ENCODE measurements at places on chromosomes 12 and 14.

GRCh38 chr12:66003951-66004350 lies 126.6 kb downstream of the LLPH start:
- no peak for DNase-seq

DNA sequence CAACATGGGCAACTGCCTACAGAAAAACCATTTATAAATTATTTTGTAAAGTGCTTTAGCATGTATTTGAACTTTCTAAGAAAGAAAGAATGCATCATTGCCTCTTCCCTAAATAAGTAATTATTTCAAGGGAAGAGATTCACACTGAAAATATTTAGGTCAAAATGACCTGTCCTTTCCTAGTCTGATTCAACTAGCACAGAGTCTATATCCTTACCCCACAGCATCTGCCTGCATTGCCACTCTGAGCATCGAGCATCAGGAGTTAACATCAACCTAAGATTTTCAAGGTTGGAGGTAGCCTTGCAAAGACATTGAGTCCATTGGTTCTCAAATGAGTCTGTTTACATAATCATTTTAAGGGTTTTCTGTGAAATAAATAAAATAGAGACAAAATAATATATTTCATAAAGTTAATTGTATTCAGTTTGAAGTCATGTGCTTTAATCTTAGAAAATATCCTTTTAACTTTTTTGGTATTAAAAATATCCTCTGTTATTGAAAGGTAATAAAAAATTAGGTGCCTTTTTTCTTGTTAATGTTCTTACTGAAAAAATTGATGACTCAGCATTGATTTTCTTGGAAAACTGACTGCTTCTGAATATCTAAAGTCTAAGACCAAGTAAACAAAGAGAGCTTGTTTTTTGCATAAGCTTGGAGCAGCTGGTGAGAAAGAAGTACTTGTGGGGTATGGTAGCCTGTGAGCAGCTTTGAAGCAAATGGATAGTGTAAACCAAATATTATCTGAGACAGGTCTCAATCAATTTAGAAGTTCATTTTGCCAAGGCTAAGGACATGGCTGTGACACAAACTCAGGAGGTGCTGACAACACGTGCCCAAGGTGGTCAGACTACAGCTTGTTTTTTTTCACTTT lies 269.0 kb upstream of the CLEC14A start:
- DNase-seq = no peak

GRCh38 chr14:98952593-98953350 lies 319.2 kb downstream of the BCL11B start:
- no peak for DNase-seq

DNA sequence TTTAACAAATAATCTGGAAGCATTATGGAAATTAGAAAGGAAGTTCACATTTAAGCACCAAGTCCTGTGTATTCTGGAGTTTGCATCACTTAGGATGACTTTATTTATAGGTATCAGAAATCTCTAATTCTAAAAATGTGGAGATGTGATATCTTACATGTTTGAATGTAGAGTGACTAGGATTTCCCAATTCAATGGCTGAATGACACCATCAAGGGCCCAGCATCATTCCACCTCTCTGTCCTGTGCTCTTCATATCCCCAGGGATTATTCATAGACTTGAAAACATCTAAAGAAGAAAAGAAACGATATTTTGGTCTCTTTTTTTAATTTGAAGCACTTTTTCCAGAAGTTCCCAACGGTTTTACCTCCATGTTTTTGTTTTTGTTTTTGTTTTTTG lies 15.2 kb upstream of the METAP2 start:
- no peak for DNase-seq

DNA sequence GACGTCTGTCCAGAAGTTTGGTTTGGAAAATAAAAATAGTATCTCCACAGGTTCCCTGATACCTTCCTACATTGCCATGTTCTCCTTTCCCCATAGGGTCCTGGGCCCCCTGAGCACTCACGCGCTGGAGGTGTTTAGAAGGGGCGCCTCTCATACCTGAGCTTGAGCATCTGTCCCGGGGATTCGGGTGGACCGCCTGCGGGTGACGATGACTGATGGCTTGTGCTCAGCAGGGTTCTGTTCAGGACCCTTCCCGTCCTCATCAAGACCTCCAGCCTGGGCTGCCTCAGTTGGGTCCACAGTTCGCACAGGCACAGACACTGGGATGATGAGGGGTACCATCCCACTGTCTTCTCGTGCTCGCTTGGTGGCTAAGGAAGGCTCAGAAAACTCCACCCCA lies 22.7 kb upstream of the PNMA1 start:
- no peak for DNase-seq

GRCh38 chr14:93923626-93924025 lies 3.5 kb upstream of the FAM181A start:
- peak; percentile 15 for DNase-seq

GRCh38 chr12:41663598-41664265 lies 475.6 kb downstream of the PDZRN4 start:
- no peak for DNase-seq

- no peak for DNase-seq
These were observed 34.7 kb upstream of the ADAMTS20 start for GRCh38 chr12:43586646-43587245.

GRCh38 chr12:123608182-123608581 lies 6.3 kb downstream of the DDX55 start:
- no peak for DNase-seq

DNA sequence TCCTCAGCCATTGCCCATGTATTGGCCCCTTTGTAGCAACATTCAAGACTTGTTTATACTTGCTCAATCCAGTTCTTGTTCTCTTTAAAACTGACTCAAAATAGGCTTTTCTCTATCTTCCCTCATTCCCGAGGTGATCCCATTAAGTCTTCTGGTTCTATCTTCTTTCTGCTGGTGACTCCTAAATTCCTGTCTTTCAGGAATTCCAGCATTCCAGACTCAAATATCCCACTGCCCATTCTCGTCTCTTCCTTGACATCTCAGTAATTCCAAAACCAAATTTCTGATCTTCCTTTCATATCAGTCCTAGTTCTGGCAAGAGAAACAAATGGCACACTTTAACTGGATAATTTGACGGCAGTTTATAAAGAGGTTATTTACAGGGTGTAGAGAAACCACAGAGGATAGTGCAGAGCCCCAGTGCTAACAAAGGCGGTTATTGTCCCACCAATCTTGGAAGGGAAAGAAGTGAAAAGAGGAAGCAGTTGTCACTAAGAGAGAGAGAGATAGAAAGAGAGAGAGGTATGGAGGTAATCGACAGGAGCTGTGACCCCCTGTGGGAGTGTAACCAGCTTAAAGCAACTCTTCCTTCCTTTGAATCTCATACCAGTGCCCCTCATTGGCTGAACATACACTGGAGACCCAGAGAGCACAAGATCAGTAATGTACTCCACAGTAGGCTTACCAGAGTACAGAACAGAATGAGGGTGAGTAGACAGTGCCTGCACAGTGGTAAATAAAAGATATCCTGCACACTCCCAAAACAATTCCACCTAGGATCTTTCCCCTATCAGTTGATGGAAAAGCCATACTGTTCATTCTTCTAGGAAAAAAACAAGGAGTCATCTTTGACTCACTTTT lies 177.6 kb upstream of the LMNTD1 start:
- DNase-seq = no peak

DNA sequence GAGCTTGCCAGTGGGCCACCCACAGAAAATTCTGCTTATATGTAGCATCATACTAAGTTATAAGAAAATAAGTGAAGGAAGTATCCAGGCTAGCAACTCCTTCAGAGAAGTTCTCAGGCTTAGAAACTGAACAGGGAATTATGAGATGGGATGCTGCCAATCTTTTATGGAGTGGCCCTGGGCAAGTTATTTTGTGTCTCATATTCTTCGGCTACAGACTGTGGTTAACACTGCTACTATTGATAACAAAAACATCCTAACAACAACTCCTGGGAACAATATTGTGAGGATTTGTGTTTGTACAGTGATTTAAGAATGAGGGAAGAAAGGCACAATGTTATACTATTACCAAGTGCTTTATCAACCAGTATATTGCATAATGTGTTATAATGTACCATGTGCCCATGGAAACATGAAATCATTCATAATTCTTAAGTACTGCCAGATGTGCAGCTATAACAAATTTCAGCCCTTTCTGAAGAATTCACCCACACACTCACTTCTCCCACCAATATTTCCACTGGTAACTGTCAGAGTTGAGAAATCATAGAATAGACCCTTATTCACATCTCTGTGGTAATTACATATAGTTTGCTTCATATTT lies 113.3 kb upstream of the SOX5 start:
- DNase-seq = no peak

DNA sequence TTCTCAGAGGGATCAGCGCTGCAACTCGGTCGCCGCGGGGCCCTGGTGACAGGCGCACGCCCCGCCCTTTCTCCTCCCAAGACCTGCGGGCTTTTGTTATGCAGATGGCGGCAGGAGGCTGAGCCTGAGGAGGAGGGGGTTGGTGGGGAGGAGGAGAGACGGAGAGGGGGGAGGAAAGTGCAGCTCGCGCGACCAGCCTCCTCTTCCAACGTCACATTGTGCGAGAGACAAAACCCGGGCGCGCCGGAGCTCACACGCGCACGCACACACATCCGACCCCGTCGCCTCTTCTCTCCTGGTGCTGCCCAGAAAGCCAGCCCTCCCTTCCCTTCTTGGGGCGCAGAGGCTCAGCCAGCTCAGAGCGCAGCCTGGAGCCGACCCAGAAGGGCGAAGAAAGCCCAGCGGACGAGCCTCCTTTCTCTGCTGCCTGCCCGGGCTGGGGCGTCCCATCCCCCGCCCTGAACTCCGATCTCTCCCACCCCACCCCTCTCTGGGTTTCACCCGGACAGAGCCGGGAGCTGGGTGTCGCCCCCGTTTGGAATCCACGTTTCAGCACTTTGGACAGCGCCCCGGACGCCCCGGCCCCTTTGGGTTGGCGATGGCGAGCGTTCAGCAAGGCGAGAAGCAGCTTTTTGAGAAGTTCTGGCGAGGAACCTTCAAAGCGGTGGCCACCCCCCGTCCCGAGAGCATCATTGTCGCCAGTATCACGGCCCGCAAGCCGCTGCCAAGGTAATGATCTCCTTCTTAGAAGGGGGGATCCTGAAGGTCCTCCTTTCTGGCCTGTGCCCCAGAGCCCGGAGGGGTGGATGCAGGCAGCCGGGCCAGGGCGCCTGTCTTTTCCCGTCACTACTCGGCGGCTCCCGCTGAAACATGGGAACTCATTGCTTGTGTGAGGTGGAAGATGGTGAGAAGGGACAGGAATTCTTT lies at the start of gene SRRM4:
TSS of gene SRRM4 (plus strand) at position 257 of the 927 bp plus-strand sequence. CDS start at position 599, 342 bp downstream.
- DNase-seq = peak; percentile 85

DNA sequence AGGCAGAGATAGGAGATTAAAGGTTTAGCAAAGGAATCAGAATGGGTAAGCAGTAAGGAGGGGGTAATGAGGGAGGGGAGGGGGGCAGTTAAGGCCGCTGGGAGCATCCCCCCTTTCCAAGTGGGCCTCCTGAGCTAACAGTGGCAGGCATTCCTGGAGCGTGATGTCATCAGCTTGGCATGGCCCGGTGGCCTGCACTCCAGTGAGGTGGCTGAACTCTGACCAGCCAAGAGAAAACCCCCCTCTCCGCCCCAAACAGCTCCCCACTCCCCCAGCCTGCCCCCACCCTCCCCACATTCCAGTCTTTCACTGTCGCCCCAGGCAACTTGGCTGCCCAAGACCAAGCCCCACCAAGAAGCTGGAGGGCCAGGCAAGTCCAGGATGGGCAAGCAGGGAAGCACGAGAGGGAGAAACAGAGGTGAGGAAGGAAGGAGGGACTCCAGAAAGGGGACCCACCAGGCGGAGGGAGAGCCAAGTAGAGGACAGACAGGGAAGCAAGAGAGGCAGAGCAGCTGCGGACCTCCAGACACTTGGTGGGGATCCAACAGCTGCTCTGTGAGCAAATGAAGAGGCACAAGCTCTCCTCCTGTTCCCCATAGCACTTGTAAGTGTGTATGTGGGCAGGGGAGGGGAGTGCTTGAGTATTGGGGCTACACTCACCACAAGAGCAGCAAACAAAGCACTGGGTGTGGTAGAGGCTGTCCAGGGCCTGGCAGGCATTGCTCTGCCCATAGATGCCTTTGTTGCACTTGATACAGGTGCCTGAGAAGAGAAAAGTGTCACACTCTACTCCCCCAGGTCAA lies 4.5 kb downstream of the AJUBA start:
- DNase-seq = no peak

DNA sequence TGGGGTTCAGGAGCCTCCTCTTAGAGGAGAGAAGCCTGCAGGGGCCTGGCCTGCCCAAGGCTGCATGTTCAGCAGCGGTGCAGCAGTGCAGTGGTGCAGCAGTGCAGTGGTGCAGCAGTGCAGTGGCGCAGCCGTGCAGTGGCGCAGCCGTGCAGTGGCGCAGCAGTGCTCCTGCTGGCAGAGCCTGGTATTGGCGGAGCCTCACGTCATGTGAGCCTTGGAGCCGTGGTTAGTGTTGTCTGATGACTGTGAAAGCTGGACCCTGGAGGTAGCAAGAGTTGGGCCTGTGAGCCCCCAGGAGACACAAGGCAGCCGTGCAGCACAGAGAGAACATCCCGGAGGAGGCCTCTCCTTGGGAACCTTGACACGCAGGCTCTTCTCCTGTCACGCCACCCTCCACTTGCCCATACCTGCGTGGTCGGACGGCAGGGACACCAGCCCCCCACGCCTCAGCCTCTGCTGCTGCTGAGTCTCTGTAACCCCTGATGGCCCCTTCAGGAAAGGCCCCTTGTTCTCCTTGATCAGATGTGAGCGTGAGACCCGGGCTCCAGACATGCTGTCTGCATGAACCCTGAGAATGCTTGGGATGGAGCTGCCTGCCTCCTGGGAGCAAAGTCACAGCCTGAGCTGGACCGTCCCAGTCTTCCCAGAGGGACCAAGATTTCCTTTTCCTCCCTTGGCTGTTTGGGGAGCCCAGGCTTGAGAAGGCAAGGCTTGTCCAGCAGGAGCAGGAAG lies 193.7 kb downstream of the KIF26A start:
- no peak for DNase-seq

GRCh38 chr12:40946612-40947194 lies 241.4 kb upstream of the PDZRN4 start:
- DNase-seq = no peak
